ENCODE measurements at places on chromosomes 7 and 10. TPM values are rescaled to one million over a fixed set of nuclear protein-coding genes. Genes with fewer than 3 reads are reported as not detected.

DNA sequence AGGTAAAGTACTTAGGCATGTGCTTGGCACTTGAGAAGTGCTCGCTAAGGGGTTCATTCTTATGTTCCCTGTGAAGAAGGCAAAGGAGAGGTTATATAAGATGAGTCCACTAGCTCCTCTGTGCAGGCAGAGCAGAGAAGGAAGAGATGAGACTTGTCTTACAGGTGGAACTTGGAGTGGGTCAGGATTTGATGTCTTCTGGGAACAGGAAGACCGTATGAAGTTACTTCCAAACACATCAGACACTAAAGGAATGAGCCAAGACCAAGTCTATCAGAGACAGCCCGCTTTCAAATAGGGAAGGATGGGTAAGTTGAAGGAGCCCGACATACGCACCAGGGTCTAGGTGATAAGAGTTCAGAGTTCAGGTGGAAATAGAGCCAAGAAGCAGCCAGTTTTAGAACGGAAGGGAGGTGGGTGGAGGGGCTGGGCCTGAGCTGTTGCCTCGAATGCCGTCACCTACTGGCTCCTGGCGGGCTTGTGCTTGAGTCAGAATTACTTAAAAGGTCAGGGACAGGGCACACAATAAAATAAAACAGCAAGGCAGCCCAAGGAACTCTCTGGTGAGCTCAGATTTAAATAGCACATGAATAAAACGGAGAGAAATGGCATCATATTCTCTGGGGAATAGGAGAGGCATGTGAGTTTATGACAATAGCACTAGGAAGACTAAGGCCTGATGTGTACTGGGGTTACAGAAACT is 56.1 kb upstream of the GRB10 start:
- DNase-seq = no peak

- no peak for DNase-seq
These were observed 224.6 kb downstream of the WDR37 start for GRCh38 chr10:1280466-1281404.

DNA sequence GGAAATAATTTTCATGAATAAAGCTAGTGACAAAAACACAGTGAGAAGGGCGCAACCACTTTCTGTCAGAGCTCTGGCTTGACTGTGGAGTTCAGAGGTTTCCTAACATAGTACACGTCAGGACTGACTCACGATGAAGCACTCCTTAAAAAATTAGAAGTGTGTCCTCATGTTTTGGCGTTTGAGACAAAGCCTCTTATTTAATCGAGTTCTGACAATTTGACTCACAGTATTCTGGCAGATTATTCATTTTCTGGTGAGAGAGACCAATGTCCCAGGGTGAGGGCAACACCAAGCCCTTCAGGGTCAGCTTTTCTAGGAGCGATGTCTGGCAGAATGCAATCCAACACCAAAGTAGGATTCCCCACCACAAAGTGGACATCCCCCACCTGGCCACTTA is 108.7 kb downstream of the DIP2C start:
- DNase-seq = no peak

INHBA gene
- polyA plus RNA-seq = not detected

VPS37D gene
- polyA plus RNA-seq = 0.39 TPM

DNA sequence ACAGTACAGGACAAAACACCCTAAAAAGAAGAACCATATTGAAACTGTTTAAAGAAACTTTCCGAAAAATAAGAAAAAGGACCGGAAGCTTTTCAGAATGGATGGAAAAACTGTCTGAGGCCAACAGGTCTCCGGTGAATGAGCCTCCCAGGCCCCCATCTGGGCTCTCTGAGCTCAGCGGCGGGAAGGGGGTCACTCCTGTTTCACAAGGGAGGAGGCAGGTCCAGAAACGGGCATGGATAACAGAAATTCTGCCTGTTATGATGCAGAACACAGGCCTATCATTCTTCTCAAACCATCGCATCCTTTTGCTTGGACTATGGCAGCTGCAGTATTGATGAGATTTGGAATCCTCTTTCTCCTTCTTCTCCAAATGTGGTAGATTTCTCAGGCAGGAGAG is 58.9 kb upstream of the SHH start:
- DNase-seq = no peak

- DNase-seq = no peak
These were observed 28.7 kb upstream of the TNS3 start for GRCh38 chr7:47610506-47611044.

NCAPG2 gene
- polyA plus RNA-seq = 3.5 TPM
